CD14-positive monocyte (primary cell): ENCODE measurements at places on chromosomes 11 and 22. TPM values are rescaled to one million over a fixed set of nuclear protein-coding genes. Genes with fewer than 3 reads are reported as not detected.

GRCh38 chr11:856397-856796, 13.7 kb downstream of the TSPAN4 start:
- no peak for DNase-seq

DNA sequence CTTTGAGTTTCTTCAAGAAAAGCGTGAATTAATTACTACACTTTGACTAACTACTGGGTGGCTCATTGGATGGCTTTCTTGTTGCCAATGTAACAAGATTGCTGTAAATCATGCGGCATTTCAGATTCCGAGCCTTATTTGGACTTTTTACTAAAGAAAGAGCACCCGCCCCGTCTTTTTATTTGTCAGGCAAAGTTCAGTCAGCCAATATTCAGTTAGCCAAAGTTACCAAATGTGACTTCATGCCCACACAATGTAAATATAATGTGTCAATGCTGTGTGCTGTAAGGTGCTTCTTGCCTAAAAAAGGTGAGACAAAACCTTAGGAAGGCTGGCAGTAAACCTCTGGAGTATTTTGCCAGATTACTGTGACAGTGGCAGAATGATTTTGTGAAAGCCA, 14.8 kb downstream of the FLI1 start:
- no peak for DNase-seq

- DNase-seq = no peak
Observed at GRCh38 chr22:38865201-38866023, 6.6 kb downstream of the CBX6 start.

Gene LRRC32
- not detected for polyA plus RNA-seq

GRCh38 chr22:26570864-26571525, 18.9 kb downstream of the TPST2 start:
- DNase-seq = no peak

Gene FOXRED2
- polyA plus RNA-seq = 1.9 TPM
